ENCODE measurements at places on chromosomes 12 and 14.

GRCh38 chr12:12837025-12837812 lies 24.1 kb downstream of the DDX47 start:
- DNase-seq = peak; percentile 5

DNA sequence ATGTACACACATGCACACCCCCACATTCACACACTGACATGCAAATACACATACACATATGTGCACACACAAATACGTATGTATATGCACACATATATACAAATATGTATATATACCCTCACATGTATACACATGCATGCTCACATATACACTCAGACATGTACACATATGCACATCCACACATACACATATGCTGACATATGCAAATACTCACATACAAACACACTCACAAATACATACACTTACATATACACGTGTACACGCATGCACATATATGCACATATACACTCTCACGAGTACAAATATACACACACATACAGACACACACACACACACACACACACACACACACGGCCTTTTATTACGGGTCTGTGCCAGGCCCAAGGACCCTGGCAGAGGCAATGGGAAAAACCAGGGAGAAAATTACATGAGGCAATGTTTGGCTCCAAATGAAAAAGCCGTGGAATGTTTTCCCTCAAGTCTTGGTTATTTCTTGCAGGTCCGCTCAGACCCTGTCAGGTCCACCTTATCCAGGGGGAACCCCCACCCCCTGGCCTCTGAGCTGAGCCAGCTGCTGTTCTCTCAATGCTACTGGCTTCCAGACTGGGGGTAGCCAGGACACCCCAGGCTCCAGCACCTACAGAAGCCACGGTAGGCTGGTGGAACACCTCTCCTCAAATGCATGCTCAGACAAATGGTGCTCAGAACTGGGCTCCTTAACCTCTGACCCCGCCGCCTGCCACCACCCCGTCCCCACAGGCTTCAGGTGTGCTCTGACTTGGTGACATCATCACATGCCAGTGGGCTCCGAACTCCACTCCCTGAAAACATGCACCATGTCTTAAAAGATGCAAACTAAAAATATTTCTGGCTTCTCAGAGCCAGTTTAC lies 54.7 kb downstream of the BCL11B start:
- no peak for DNase-seq

DNA sequence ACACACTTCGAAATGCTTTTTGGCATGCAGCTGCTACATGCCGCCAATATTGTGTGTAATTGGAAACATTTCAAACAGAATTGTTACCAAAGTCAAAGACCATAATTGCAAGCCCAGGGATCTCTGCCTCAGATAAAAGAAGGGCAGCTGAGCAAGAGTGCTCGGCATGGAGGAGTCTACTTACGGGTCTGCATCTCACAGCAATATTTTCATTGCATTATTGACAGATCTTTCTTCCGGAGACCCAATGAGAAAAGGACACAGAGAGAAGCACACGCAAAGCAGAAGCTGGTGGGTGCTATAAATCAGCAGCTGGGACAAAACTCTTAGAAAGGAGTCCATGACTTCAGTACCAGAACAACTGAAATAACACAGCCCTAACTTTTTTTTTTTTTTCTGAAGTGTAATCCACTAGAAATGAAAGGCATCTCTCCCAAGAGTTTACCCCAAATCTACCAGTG lies 4.9 kb downstream of the PRICKLE1 start:
- DNase-seq = no peak

GRCh38 chr12:130650131-130650530 lies 66.0 kb downstream of the RIMBP2 start:
- no peak for DNase-seq

- no peak for DNase-seq
Observed at GRCh38 chr12:12681061-12681765, 14.8 kb downstream of the GPR19 start.

DNA sequence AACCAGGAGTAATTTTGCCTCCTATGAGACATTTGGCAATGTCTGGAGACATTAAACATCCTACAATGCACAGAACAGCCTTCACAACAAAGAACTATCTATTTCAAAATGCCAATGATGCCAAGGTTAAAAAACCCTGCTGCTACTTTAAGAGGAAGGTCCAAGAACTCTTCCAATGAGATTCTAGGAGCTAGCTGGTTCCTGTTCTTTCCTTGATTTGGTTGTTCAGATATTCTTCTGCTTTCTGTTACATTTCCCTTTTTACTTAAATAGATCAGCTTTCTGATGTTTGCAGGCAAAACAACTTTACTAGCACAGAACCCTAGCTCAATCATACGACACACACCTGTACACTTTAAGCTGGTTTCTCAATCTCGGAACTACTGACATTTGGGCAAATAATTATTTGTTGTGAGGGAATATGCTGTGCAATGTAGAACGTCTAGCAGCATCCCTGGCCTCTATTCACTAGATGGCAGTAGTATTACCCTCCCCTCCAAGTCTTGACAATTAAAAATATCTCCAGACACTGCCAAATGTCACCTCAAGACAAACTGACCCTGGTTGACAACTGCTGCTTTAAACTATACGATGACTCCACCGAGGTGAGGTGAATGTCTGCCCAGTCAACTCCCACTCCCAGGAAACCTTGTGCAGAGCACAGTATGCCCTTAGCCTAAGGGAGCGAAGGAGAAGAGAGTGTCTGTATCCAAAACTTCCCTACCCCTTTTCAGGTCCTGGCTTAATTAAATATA lies 4.4 kb downstream of the BLTP3B start:
- no peak for DNase-seq

DNA sequence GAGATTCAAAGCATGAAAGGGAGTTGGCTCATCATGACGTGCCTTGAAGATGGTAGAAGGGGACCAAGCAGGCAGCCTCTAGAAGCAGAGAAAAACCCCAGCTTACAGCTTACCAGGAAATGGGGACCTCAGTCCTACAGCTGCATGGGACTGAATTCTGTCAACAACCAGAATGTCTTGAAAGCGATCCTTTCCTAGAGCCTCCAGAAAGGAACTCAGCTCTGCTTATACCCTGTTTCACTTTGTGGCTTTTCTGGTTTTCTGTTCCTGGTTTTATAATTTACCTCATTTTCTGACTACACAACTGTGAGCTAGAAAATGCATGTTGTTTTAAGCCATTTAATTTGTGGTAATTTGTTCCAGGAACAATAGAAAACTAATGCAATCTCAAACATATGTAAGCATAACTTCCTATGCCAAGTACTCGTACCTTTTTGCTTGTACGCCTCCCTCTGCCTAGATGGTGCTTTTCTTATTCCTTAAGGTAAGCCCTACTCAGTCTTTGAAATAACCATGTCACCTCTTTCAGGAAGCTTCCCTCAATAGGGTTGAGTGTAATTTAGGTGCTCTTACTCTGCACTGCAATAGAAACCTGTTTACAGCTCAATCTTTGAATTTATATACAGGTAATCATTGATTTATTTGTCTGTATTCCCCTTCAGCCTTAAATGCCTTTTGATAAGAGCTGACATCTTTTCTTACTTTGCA lies 348.8 kb downstream of the TMEM117 start:
- no peak for DNase-seq

DNA sequence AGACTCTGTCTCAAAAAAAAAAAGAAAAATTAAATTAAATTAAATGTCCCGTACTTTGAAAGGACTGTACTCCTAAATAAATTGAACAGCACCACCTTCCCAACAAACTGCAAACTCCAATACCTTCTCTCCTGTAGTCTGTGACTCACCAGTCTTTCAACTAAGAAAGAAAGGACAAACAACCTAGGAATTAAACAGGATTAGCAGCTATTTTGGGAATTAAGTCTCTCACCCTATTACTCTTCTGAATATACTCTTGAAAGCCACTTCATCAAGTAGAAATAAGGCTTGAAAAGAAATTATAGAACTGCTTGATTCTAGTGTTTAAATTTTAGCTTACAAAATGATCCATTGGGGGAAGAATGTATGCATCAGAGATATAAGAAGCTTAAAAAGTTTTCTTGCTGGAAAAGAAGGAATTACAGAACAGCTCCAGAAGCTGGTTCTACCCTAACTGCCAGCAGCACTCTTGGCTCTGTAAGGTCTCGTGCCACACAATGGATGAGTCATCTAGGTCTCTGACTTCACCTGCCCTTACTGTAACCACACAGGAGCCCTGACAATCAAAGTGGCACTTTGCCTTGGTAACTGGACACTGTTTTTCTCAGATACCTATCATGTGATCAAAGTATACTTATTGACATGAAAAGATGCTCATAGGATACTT lies 57.0 kb upstream of the CERS5 start:
- no peak for DNase-seq

DNA sequence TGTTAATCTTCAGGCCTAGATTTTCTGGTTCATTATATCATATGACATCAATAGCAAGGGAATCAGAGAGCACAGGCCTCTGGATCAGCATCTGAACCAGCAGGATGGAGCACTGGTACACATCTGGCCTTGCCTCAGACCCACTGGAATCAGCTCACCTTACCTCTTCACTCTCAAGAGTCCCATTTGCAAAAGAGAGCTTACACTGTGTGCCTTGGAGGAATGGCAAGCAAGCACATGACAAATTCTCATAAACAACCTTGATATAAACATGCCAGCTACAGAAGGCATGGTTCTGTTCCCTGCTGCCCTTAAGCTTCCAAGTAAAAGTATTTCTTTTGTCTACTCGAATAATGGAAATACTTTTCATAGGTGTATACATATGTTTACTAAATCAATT lies 128.6 kb upstream of the CPM start:
- DNase-seq = no peak

GRCh38 chr14:100641274-100641860 lies 54.1 kb upstream of the BEGAIN start:
- no peak for DNase-seq

- DNase-seq = no peak
Observed at GRCh38 chr12:76272287-76272686, 75.9 kb downstream of the BBS10 start.

GRCh38 chr12:85836197-85837090 lies at the start of gene RASSF9:
Gene RASSF9 (minus strand): TSS chr12:85836409. CDS start chr12:85836201, 208 bp downstream.
- no peak for DNase-seq

DNA sequence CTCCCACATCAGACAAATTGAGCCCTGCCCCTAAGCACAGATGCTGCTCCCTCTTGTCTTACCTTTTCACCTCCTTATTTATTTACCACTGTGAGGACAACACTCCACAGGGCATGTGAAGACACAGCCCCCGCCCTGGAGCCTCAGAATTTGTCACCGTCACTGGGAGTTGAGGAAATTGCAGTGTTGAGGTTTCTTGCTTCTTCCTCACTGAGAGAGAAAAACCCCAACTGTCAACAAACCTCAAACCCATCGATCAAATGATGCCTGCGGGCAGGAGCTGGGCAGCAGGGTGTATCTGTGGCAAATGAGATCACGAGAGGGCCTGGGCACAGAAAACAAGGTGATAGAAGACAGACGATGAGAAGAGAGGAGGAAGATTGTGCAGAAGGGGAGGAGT lies 30.5 kb upstream of the PLEKHG3 start:
- no peak for DNase-seq

GRCh38 chr14:75066691-75067090 lies 2.8 kb upstream of the ZC2HC1C start:
- DNase-seq = no peak

- DNase-seq = no peak
Observed at GRCh38 chr12:6602526-6602925, 4.7 kb downstream of the CHD4 start.

GRCh38 chr12:32486158-32486557 lies 86.8 kb downstream of the FGD4 start:
- no peak for DNase-seq

All from iPS DF 19.7 (cell line).